ENCODE measurements at places on chromosomes 4 and X. TPM values are rescaled to one million over a fixed set of nuclear protein-coding genes. Genes with fewer than 3 reads are reported as not detected.

GRCh38 chr4:47835494-47835893 is 2.4 kb downstream of the CORIN start:
- DNase-seq, result no peak

- DNase-seq, result no peak
These were observed 940 bp upstream of the DCTD start for GRCh38 chr4:182918044-182918607.

GRCh38 chrX:148929686-148930085 is 429.3 kb downstream of the AFF2 start:
- no peak for DNase-seq

GRCh38 chr4:120865985-120866384 is 56.5 kb downstream of the PRDM5 start:
- no peak for DNase-seq

- no peak for DNase-seq
These were observed 163.1 kb downstream of the EVC2 start for GRCh38 chr4:5545271-5545670.

DNA sequence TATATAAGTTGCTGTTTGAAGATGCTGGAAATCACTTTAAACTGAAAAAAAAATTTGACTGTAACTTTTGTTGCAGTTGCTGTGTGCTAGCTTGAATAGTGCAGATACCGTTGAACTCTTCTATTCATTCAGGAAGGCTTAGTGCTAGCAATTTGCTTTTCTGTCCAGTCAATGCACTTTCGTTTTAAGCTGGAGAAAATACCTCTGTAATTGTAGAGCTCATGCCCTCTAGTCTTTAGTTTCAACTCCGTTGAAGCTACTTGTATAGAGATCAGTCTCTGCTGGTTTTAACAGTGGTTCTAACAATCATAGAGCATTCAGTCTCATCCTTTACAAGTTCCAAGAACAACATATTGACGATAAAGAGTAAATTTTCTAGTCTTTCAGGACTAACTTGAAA is 49.0 kb upstream of the TRPC3 start:
- no peak for DNase-seq

The AMBN gene
- total RNA-seq, result not detected

The NAP1L3 gene
- 2.8 TPM for total RNA-seq

The ZDHHC15 gene
- 0.49 TPM for total RNA-seq

The ASB11 gene
- total RNA-seq, result not detected

Measured in activated naive CD8-positive, alpha-beta T cell treated with anti-CD3 and anti-CD28 coated beads for 36 hours (primary cell).